Effector memory CD4-positive, alpha-beta T cell (primary cell): ENCODE measurements at places on chromosomes 11 and 22.

DNA sequence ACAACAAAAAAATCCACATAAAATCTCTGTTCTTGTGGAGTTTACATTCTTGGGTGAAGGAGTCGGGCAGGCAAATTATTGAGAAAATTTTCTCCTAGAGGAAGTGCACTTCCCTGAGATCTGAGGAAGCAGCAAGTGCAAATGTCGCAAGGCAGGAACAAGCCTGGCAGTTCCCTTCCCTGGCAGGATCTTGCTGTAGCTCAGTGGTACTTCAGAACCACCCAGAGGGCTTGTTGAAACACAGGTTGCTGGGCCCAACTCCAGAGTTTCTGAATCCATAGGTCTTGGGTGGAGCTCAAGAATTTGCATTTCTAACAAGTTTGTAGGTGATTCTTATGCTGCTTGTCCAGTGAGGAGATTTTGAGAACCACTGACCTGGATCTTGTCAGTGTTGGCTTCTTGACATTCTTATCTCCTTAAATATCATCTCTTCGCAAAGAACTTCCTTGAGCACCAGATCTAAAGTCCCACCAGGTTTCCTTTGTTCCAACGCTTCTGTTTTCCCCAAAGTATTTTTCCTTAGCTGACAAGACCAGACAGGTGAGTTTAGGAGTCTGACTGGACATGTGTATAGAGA lies 9.6 kb downstream of the QSER1 start:
- no peak for DNase-seq

GRCh38 chr22:23705358-23705757 lies 14.5 kb downstream of the RGL4 start:
- no peak for DNase-seq

DNA sequence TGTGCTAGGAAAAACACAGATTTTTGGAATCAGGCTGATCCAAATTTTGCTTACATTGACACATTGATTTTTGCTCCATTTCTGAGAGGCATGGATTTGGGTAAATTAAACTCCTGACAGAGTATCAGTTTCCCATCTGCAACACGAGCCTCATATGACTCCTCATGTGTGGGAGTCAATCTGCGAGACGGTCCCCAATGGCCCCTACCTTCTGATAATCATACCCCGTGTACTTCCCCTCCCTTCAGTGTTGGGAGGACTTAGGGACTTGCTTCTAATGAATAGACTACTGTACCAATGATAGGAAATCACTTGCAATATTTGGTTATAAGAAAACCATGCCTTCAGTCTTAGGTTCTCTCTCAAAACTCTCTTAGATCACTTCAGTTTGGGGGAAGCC lies 302.7 kb downstream of the ETS1 start:
- no peak for DNase-seq

- no peak for DNase-seq
Observed at GRCh38 chr11:65887723-65888162, 528 bp downstream of the FIBP start.

DNA sequence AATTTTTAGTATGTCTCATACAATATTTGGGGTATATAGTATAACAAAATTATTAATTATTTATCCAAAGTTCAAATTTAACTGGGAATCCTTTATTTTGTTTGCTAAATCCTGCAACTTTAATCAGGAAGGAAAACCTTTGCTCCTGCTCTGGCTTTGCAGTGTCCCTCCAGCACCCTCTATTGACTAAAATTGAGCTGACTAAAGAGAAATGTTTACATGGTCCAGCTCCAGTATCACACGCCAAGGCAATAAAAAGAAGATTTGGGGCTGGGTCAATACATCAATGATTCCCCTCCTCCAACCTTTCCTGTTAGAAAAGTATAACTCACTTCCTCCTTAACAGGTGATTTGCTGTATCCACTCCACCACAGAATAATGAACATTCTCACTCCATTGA lies 153.0 kb upstream of the LRRC4C start:
- DNase-seq: no peak
